ENCODE measurements at places on chromosomes 6 and 20.

- DNase-seq = no peak
These were observed 16.4 kb upstream of the MAS1 start for GRCh38 chr6:159874435-159874834.

GRCh38 chr20:19314621-19315020 is 102.2 kb downstream of the SLC24A3 start:
- DNase-seq = no peak

- peak; percentile 57 for DNase-seq
These were observed 951 bp downstream of the FOXP4 start for GRCh38 chr6:41546866-41547798.

DNA sequence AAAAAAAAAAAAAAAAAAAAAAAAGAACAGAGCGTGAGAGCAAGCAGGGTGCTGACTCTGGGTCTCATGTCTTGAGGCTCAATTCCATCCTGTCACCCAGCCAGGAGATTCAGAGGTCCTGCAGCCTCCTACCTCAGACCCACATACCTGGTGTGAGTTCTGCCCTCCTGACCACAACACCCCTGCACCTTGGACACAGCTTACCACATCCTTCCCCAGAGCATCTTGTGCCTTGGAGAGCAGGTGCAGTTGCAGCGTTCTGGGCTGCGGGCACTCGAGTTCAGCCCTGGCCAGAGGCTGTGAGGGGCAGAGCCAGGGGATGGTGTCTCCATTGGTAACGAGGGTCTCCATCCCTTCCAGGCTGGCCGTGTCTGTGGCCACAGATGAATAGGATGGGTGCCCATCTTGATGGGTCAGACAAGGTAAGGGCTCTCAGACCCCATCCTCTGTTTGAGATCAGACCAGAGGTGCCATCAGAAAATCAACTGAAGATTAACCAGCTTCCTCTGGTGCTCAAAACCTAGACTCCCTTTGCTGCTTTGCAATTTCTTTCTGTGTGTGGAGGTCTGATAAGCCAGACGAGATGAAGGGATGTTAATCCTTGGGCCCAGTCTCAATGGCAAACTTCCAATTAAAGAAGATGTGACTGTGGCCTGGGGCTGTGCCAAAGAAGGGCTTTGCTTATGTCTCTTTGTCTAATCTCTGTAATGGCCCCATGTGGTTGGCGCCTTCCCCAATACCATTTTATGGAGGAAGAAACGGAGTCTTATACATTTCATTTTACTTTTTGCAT is 14.7 kb upstream of the ZNF831 start:
- DNase-seq = no peak

- no peak for DNase-seq
These were observed 88.2 kb upstream of the FAM83B start for GRCh38 chr6:54758340-54758739.

Data from GM13976 (cell line).